ENCODE measurements at places on chromosomes 16 and 17.

DNA sequence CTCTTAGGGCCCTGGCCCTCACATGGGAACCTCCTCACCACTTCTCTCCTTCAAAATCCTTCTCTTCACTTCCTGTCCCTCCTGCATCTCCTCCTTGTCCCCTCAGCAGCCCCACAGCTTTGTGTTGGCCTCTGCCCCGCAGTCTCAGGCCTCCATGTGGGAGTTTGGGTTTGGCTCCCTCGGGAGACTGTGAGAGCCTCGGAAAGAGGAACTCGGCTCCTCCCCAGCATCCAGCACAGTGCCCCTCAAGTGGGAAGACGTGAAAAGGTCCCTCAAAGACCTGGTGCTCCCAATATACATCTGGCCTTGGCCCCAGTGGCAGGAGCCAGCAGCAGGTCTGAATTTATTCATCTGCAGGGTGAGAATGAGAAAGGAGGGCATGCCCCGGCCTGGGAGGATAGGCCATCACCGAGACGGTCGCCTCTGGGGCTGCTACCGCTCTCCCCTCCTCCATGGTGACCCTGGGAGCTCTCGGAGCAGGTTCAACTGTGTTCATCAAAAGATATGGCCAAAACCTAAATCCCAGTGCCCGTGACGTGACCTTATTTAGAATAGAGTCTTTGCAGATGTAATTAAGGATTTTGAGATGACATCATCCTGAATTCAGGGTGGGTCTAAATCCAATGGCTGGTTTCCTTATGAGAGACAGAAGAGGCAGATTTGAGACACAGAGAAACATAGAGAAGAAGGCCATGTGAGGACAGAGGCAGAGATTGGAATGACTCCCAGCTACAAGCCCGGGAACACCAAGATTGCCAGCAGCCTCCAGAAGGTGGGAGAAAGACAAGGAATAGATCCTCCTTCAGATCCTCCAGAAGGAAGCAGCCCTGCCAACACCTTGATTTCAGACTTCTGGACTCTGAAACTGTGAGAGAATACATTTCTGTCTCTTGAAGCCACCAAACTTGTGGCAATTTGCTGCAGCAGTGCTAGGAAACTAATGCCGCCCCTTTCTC lies 135.1 kb downstream of the MRM1 start:
- no peak for DNase-seq

DNA sequence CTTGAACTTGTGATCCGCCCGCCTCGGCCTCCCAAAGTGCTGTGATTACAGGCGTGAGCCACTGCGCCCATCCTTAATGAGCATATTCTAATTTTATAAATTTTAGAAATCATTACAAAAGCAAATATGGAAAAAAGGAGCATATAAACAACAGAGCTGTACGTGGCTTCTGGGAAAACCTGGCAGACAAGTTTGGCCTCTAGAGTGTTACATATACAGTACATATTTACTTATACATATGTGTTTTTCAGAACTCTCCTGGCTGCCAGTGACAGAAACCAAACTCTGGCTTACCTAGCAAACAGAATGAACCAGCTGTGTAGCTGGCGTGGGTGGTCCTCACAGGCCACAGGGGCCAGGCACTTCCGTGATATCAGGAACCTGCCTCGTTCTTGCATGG lies 10.1 kb downstream of the DRC3 start:
- DNase-seq, result no peak

GRCh38 chr16:50534091-50534490 lies 14.1 kb upstream of the NKD1 start:
- DNase-seq, result no peak

- DNase-seq, result no peak
Observed at GRCh38 chr17:7019839-7020519, 2.9 kb upstream of the BCL6B start.

DNA sequence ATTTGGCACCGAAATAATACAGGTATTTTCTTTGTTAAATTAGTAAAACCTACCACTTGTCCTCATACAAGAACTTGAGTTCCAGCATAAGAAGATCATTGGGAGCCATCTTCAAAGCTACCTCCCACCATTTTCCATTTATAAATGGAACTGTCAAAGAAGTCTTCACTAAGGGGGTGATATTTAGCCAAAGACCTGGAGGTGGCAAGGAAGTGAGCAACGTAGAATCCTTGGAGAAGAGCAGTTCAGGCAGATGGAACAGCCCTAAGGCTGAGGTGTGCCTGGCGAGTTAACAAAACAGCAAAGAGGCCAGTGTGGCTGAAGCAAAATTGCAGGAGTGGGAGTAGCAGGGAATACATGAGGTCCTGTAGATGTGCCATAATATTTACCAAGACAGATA lies 1.8 kb downstream of the KCNJ16 start:
- DNase-seq, result no peak

- DNase-seq, result no peak
Observed at GRCh38 chr17:18851201-18851600, 6.7 kb upstream of the PRPSAP2 start.

DNA sequence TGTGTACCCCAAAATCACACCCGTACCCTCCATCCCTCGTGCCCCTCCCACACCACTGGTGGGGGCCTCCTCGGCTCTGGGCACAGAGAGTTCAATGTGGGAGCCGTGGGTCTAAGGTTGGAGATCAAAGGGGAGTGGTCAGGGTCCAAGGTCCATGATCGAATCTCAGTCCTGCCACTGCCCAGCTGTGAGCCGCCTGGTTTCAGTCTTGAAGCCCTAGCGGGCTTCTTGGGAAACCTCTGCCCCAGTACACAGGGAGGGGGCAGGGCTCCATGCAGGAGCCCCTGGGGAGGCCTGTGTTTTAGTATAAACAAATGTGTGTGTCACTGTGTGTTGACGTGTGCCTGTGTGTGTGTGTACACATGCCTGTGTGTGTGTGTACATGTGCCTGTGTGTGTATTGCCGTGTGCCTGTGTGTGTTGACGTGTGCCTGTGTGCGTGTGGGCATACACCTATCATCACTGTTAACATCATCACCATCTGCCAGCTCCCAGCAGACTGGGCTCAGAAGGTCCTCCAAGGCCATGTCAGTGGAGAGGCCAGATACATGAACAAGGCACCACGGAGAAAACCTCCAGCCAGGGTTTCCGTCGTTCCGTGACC lies 26.5 kb upstream of the ZNF469 start:
- no peak for DNase-seq

DNA sequence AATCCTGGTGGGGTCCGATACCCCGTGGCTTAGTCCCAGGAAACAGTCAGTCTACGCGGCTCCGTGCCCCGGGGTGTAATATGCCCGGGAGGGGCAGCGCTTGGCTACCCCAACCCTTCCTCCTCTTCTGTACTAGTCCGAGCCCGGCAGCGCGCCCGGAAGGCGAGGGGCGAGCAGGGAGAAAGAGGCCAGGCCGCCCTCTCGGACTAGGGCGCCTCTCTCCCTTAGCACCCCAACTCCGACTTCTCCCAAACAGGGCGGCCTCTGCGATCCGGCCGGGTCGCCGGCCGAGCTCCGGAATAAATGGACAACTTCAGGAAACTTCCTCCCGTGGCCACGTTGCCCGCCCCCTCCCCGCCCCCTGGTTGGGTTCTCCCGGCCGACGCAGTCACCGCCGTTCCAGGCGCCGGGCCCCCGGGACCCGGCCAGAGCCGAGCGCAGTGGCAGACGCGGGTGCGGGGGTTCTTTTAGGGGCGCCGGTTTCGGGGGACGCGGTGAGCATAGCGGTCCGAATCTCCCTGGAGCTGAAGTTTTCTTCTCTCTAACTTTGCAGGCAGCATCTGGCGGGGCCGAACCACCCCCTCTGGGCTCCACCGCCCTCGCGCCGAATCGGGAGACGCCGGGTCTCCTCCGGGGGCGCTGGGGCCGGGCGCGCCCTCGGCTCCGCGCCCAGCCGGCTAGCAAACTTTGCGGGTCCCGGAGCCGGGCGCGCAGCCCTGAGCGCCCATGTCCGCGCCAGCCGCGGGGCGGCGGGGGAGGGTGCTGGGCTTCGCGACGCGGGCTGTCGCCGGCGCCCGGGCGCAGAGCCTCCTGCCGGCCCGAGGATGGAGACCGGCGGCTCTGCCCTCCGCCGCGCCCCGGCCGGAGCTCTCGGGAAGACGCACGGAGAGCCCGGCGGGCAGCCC lies at the start of gene SDK2:
TSS of gene SDK2 (minus strand) at position 301 of the 905 bp plus-strand sequence. CDS start 357 bp downstream, outside the sequence.
- no peak for DNase-seq
